ENCODE measurements at places on chromosomes 12 and 14.
A peak's percentile ranks its signal among the peaks of the same experiment; 100 is the strongest.

DNA sequence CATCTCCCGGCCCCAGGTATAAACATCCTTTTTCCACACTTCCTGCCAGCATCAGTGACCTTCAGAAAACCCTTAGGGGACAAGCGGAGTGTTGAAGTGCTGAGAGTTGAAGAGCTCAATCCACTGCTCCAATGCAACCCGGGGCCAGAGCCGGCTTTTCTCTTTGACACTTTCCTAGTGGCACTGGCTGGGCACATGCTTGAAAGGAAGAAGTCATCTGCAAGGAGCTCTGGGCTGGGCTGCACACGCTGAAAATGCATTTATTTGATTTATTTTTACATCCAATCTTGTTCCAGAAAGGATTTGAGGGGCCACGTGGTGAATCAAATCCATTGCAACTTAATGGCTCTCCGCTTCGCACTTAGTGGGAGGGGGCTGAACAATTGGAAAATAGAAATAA is 229.0 kb upstream of the DIO3 start:
- DNase-seq: no peak

DNA sequence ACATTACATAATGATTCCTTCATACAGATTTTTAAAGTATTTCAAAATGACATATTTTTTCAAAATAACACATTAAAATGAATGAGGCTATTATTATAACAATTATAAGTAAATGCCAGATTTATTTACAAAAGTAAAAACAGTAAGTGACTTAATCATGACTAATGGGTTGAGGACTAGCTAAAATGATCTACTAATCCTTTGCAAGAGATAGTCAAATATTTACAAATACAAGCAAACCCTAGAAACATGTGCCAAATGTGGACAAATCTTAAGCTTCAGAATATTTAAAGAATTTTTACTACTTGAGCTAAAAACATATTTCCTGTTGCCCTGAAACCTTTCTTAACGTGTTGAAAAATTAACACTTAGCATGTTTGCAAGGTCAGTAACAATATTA is 74.8 kb downstream of the KIF21A start:
- no peak for DNase-seq

GRCh38 chr14:20774258-20774824 is 6.1 kb downstream of the EDDM3B start:
- DNase-seq: no peak

DNA sequence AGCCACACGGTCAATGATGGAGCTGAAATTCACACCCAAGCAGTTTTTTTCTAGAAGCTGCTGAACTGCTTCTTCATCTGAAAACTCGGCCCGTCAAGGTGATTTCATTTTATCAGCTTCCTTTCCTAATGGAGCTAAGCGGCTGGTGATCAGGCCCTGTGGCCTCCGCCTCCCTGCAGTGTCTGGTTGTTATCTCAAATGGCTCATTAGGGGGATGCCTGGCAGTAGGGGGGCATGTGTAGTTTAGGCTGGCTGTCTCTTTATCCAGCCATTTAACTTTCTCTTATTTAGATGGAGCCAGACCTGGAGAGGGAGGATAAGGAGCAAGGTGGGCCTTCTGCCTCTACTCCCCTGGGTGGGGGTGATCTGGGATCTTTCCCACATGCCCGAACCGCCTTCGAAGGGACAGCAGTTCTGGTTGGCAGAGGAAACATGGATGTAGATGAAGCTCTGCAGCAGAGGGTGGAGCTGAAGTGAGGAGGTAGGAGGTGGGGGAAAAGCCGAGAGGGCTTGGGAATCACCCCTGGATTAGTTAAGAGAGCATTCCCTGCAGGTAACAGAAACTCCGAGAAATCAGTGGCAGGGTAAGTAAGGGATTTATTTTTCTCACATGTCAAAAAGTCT is 64.4 kb downstream of the TGFB3 start:
- DNase-seq: no peak

DNA sequence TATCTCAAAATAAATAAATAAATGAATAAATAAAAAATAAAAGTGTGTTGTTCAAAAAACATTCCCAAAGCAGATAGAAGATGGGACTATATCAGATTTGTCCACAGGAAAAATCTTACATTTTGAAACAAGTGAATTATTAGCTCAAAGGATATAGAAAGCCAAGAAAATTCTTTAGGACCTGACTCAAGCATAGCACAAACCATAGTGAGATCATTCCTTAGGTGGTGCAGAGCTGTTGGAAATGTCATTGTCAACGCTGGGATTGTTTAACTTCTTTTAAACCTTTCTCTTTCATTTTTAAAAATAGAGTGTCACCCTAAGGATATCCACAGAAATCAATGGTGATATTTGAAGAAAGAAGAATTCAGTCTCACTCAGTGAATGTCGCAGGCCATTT is 43.5 kb downstream of the DRAM1 start:
- no peak for DNase-seq

GRCh38 chr12:1927751-1928351 is 9.4 kb upstream of the CACNA2D4 start:
- DNase-seq: no peak

DNA sequence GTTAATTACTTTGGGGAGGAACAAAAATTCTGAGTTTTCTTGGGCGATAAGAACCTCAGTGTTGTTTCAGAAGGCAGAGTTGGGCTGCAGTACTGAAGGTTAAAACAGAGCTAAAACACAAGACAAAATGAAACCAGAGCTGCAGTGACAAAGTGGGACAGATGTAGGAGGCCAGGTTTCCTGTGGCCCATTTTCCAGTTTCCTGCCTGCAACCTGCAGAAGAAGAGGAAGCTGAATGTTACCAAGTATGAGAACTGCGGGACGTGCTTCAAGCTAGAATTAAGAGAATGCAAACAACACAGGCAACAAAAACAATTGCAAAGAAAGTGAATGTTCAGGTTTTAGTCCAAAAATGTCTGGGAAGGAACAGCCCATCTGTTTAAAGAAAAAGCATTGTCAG is 17.8 kb downstream of the ELK3 start:
- DNase-seq: no peak

DNA sequence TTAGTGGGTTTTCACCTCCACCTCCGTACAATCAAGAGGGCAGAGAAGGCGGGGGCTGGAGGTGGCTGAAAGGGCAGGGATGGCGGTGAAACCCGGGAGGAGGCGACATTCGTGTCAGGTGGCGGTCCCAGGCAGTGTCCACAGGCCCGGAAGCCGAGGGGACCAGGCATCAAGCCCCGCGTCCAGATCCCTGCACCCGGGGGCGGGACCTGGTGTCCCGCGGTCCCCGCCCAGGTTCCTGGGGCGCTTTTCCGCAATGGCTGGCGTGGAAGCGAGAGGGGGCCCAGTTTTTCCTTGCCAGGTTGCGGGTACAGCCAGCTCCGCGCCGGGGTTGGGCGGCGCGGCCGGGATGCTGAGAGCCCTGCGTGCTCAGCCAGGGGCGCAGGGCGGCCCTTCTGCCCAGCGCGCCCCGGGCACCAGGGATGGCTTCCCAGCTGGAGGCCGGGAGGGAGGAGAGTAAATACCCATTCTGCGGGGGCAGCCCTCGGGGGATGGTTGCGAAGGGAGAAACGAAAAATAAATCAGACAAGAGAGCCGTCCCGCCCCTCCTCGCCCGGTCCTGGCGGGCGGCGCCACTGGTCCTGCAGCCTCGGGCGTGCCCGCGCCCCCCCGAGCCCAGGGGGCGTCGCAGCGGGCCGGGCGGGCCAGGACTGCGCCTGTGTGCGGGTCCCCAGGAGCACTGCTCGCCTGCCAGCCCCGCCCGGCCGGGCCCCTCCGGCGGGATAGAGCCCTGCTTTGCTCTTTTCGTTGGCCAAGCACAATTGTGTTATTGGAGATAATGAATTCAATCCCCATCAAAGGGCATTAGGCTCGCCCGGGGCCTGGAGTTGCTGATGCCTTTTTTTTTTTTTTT is 11.5 kb downstream of the FOXA1 start:
- peak; percentile 82 for DNase-seq

DNA sequence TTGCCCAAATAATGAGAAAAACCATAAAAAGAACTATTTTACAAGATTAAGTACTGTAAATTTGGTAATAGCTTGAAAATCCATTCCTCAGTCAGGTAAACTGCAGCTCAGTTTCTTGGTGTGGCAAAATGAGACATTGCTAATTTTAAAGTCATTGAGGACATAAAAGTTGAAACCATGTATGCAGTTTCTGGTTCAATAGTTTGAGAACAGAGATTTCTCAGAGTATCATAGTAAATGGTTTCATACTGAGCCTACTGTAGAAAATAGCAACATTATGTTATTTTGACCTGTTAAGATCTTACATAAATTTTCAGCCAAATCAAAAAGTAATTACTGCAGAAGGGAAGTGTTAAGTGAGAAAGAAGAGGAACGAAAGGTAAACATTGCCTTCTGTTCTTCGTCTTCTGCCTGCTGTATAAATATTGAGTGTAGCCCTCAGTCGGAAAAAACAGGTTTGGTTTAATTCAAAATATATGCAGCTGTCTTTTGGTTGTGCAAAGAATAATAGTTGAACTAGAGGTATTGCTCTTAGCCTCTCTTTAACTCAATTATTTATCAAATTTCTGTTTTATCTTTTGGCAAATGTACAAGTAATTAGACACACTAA is 119.6 kb downstream of the SYNE2 start:
- peak; percentile 37 for DNase-seq

- no peak for DNase-seq
Measured at GRCh38 chr14:34633742-34634141, 3.8 kb upstream of the SNX6 start.

- no peak for DNase-seq
Measured at GRCh38 chr14:100694579-100695422, 31.9 kb upstream of the DLK1 start.

DNA sequence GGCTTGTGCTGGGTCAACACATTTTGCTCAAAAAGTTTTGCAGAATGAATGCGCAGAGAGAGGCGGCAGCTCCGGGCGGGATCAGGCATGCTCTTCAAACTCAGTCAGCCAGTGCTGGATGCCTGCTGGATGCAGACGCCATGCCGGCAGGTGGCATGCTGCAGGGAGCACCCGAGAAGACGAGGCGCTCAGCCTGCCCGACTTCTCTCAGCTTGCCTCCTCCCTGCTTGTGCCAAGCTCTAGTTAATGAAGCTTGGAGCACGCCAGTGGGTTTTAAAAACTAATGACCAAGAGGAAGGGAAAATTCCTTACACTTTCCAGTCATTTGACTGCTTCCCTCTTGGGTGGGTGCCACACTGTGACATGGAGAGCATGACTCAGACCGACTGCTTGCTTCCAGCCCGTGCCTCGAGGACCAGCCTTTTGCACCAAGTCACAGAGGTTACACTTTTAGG is 39.8 kb downstream of the SLC24A4 start:
- peak; percentile 65 for DNase-seq

DNA sequence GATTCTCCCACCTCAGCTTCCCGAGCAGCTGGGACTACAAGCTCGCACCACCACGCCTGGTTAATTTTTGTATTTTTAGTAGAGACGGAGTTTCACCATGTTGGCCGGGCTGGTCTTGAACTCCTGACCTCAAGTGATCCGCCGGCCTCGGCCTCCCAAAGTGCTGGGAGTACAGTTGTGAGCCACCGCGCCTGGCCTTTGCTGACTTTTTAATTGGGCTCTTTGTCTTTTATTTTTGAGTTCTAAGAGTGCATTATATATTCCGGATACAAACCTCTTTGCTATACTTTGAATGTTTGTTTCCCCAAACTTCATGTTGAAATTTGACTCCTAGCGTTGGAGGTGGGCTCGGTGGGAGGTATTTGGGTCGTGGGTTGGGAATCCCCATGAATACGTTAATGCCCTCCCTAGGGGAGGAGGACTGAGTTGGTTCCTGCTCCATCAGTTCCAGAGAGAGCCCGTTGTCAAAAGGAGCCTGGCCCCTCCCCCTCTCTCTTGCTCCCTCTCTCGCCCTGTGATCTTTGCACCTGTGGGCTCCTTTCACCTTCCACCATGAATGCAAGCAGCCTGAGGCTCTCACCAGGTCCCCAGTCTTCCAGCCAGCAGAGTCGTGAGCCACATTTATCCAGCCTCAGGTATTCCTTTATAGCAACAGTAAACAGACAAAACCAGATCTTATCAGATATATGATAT is 103.2 kb upstream of the EVL start:
- no peak for DNase-seq

DNA sequence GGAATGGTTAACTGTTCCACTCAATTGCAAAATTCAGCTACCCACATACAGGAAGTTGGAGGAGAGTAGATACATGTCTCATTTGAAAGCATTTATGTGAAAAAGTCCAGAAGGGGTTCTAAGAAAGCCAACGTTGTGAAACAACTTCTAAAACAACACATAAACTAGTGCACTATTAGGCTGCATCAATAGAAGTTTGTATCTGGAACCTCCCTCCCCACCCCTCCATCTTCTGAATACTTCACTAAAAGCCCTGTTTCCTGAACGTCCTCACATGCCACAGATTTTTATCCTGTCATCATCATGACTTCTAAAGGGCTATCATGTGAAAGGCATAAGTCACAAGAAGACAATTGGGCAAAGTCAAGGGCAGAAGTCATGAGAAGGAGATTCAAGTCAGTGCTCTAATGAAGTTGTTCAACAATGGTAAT is 5.5 kb downstream of the KRT79 start:
- no peak for DNase-seq

- DNase-seq: no peak
Measured at GRCh38 chr14:32578181-32578580, 249.1 kb downstream of the AKAP6 start.

DNA sequence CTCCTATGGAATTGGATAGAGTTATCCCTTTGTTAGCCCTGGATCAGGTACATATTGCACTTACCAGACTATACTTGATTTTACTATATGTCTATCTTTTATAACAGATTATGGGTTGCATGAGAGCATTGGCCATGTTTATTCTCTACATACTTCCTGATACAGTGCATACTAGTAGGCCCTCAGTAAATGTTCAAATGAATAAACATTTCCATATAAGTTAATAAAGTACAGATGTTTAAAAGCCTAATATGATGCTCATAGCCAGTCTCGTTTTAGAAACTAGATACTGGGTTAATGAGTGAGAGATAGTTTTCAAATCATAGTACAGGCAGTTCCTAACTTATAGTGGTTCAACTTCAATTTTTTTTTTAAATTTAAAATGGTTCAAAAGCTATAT is 39.5 kb upstream of the TOMM20L start:
- DNase-seq: no peak

DNA sequence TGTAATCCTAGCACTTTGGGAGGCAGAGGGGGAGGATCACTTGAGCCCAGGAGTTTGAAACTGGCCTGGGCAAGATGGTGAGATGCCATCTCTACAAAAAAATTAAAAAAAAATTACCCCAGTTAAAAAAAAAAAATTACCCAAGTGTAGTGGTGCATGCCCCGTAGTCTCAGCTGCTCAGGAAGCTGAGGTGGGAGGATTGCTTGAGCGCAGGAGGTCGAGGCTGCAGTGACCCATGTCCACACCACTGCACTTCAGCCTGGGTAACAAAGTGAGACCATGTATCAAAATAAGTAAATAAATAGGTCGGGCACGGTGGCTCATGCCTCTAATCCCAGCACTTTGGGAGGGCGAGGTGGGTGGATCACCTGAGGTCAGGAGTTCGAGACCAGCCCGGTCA is 128.8 kb downstream of the VRK1 start:
- DNase-seq: no peak
